Heart left ventricle (tissue), 16 donors: ENCODE measurements at places on chromosomes 3 and 15. TPM values are rescaled to one million over a fixed set of nuclear protein-coding genes. Genes with fewer than 3 reads are reported as not detected.

The CCDC39 gene
- not detected for total RNA-seq

The CLRN1 gene
- total RNA-seq: not detected

DNA sequence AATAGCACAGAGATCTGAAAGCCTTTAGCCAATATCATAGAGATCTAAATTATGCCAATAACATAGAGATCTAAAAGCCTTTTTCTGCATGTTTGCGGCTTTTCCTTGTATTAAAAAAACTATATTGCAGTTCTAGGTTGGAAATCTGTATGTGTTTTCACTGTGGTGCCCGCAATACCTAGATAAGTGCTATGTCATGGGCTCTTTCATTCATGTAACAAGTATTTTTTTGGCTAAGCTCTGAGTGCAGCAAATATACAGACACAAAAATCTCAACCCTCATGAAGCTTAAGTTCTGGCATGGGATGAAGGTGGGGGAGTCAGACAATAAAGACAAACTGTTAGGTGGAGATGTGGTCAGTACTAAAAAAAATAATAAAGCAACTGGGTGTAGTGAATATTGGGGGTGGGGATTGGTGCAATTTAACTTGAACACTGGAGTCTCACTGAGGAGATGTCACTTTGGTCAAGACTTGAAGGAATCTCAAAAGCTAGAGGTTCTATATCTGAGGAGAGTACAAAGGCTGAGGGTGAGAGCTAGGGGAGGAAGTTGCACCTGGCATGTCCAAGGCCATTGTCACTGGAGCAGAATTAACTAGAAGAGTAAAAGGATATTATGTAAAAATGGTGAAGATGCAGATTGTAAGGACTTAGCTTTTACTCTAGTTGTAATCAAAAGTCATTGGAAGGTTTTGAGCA is 973 bp downstream of the BUB1B start:
- DNase-seq: no peak

DNA sequence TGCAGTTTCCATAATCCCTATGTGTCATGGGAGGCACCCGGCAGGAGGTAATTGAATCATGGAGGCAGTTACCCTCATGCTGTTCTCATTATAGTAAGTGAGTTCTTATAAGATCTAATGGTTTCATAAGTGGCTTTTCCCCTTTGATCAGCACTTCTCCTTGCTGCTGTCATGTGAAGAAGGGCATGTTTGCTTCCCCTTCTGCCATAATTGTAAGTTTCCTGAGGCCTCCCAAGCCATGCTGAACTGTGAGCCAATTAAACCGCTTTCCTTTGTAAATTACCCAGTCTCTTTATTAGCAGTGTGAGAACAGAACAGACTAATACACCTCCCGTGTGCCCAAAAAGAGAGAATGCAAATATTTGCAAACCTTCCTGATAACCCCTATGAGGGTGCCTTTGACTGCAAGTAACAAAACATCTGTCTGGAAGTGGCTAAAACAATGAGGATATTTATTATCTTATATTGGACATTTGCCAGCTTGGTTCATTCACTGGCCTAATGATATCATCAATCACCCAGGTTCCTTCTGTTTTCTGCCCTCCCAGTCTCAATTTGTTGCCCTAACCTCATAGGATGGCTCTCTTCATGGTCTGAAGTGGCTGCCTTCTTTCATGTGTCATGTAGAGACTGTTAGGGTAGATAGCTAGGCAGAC is 68.7 kb downstream of the BHLHE40 start:
- DNase-seq: no peak

DNA sequence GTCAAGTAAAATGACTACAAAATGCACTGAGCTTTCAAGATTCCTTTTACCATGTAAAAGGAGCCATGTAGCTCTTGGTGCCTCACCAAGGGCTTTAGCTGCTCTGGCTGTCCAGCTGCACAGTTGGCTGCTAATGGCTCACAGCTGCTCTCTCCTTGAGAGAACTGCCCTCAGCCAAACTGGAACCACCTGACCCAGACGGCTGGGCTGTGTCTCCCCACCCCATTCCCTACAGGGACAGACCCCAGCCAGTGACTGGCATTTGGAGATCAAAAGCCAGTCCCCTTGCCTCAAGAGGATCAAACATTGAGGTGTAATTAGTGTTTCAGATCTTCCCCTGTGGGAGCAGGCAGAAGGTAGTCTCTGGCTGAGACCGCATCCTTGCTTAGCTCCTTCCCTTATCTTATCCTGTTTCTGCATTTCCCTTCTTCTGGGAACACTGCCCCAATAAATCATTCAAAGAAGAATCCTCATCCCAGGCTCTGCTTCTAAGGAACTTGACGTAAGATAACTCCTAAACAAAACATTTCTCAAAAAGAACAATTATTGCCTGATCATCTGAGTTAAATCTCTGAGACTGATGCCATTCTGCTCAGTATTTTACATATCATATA is 28.6 kb upstream of the UBE2E2 start:
- peak; percentile 46 for DNase-seq

DNA sequence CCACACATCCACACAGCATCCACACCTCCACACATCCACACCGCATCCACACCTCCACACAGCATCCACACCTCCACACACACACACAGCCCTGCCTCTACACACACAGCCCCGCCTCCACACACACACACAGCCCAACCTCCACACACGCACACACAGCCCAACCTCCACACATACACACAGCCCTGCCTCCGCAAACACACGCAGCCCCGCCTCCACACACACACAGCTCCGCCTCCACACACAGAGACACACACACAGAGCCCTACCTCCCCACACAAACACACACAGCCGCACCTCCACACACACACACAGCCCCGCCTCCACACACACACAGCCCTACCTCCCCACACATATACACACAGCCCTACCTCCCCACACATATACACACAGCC is 4.7 kb downstream of the MESP1 start:
- DNase-seq: no peak

GRCh38 chr3:87958289-87958688 is 100.5 kb downstream of the CGGBP1 start:
- no peak for DNase-seq

DNA sequence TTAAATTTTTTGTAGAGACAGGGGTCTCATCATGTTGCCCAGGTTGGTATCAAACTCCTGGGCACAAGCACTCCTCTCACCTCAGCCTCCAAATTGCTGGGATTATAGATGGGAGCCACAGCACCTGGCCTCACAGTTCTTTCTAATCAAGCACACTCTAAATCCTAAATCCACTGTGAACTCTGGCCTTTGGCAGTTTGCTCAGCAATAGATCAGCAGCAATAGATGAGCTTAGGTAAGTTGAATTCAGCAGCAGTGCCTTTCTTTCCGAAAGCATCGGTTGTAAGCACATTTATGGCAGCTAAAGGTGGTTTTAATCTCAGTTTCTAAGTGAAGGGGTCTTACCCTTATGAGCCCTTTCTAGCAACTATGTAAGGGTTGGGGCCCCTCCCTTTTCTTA is 16.6 kb downstream of the PDHB start:
- no peak for DNase-seq

DNA sequence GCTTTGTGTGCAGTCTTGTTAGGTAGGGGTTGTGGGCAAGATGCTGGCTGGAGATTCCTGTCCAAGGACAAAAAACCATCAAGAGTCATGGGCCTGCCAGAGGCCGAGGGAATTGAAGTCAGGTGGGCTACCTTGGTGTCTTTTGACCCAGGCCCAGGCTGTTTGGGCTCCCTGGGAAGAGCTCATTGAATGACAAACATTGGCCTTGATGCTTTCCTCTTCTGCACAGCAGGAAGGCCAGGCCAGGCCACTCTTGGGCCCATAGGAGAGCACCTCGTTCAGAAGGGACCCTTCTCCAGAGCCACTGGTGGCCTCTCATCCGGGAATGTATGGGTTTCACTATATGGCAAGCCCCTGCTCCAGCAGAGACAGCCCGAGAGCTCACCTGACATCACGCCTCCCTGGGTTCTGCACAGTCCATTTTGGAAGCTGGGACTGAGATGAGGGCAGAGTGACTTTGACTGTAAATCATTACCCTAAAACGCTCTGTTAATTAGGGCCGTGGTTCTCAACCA is 169.1 kb downstream of the NSMCE3 start:
- DNase-seq: no peak

DNA sequence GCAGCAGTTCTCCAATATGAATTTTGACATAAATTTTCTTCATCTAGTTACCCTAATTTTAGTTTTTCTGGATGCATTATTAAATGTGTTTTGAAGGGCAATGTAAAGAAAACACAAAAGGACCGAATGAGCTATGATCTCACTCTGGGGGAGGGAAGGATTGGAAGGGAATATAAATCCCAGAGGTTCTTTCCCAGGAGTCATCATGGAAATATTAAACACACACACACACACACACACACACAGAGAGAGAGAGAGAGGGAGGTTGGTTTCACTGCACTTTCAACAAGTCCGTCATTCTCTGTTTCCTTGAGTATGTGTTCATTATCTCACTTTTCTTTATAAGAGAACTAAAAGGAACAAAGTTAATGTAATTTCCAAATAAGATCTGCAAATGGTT is 70.7 kb upstream of the DCBLD2 start:
- no peak for DNase-seq

DNA sequence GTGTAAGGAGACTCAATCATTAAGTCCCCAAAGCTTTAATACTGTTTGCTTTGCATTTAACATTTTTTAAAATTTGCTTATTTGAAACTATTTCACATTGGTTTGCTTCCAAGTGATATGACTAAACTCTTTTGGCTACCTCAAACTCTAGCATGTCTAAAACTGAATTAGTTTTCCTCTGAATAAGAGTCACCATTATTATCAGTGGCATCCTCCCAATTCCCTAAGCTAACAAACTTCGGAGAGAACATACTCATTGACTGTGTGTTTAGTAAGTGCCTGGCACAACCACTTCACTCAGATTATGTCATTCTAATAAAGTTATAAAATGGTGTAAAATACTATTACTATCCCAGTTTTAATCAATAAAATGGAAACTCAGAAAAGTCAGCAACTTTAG is 21.9 kb downstream of the ATOSA start:
- DNase-seq: no peak

- DNase-seq: peak; percentile 34
Observed at GRCh38 chr3:185153171-185153771, 411 bp upstream of the C3orf70 start.

DNA sequence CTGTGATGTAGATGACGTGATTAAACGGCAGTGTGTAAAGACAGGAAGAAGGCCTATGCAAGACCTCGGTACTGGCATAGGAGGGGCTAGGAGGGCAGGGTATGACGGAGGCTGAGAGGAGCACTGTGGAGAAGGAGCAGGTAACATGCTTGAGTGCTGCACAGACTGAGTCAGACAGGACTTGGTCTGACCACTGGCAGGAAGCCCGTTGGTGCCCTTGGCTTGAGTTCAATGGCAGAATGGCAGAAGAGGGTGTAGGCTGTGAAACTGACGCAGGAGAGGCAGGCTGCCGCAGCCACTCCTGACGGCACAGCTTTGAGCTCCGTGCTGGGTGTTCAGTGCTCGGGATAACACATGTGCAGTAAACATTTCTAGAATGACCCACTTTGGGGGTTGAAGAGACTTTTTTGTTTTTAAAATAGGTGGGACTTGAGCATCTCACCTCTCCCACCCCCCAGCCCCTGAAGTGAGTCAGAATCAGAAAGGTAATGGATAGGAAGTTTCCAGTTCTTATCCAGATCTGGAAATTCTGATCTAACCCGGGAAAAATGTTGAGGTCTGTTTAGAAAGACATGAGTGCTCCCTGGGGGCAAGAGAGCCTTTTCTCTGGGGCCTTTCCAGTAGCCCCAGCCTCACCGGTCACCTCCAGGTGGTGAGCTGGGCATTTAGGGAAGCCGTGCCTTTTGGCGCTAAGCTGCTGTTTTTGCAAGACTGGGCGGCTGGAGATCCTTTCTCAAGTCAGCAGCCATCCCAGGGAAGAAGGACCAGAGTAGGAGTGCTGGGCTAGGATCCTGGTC is 126.4 kb downstream of the RPLP1 start:
- peak; percentile 54 for DNase-seq

DNA sequence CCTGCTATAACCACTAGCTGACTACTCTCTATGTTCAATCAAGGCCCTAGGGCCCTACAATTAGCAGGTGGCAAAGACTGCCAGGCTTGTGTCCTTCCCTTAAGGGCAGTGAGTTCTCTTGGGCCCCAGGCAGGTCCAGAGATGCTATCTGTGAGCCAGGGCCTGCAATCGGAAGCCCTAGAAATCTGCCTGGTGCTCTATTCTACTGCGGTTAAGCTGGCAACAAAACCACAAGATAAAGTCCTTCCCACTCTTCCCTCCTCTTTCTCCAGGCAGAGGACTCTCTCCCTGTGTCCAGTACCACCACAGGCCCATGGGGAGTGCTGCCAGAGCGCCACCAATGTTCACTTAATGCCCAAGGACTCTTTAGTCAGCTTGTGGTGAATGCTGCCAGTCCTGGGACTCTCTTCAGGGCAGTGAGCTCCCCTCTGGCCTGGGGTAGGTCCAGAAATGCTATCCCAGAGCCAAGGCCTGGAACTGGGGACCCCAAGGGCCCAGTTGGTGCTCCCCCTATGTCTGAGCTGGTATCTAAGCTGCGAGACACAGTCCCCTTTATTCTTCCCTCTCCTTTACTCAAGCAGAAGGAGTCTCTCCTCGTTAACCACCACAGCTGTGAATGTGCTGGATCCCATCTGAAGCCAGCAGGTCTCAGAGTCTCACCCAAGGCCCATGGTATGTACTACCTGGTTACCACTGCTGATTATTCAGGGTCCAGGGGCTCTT is 34.7 kb downstream of the XXYLT1 start:
- no peak for DNase-seq

DNA sequence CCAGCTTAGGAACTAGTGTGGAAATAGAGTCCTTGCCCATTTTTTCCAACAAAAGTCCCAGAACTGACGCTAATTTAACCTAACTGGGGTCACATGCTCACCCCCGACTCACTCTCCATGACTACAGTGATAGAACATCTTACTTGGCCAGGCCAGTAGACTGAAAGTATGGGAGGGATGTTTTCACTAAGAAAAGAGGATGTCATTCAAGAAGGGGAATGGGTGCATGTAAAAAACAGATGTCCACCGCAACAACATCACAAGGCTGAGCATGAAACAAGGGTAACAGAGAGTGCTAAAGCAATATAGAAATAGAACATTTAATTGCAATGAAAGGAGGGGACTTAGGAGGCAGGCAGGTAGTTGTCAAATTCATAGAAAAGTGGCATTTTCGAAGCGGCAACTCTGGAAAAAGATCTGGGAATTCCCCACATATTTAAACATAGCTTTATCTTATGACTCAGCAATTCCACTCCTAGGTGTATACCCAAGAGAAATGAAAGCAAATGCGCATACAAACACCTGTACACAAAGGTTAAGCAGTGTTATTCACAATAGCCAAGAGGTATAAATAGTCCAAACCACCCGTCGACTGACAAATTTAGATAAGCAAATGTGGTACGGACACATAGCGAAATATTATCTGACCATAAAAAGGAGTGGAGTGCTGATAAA is 41.1 kb upstream of the UBE2E2 start:
- no peak for DNase-seq

GRCh38 chr3:13790376-13791197 is 89.3 kb downstream of the WNT7A start:
- no peak for DNase-seq

- DNase-seq: no peak
Observed at GRCh38 chr3:27792869-27793268, 70.7 kb upstream of the EOMES start.

DNA sequence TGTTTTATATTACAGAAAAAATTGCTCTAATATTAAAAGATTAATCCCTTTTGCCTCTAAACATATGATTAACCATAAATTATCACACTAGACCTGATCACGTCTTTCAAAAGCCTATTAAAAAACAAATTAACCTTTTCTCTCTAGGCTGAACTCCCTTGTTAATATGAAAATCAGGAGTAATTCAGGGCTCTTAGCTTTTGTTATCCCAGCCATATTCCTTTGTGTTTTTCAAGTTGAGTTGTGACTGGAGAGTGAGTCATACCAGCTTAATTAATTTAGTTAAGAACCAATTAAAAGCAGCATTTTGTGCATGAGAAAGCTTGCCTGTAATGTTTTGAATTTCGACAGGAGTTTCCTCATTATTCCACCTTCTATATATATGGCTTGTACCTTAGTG is 385.8 kb downstream of the VGLL3 start:
- DNase-seq: no peak
